ENCODE measurements at places on chromosomes 5 and 9.

DNA sequence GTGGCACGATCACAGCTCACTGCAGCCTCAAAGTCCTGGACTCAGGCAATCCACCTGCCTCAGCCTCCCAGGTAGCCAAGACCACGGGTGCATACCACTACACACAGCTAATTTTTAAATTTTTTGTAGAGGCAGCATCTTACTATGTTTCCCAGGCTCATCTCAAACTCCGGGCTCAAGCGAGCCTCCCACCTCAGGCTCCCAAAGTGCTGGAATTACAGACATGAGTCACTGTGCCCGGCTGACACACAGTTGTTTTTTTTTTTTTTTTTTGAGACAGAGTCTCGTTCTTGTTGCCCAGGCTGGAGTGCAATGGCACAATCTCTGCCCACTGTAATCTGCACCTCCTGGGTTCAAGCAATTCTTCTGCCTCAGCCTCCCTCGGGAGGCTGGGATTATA, 70.1 kb upstream of the CNOT6 start:
- DNase-seq = no peak

GRCh38 chr5:51889703-51890102, 506.5 kb downstream of the ISL1 start:
- DNase-seq = no peak

GRCh38 chr5:60670749-60671148, 29.2 kb downstream of the DEPDC1B start:
- no peak for DNase-seq

DNA sequence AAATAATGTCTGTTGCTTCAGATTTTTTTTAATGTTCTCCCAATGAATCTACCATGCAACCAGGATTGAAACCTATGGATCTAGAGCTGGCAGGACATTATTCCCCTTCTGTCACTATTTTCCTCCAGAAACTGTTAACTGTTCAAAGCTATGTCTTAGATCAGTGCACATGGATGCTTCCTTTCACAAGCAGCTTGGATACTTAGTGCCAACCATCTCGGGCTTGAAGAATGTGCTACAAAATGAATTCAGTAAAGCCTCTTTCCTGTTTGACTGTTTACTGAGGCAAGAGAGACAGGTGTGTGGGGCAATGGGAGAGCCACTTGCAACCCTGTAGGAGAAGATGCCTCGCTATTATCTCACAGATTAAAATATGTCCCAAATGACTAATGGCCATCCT, 774.8 kb downstream of the KCTD16 start:
- no peak for DNase-seq

DNA sequence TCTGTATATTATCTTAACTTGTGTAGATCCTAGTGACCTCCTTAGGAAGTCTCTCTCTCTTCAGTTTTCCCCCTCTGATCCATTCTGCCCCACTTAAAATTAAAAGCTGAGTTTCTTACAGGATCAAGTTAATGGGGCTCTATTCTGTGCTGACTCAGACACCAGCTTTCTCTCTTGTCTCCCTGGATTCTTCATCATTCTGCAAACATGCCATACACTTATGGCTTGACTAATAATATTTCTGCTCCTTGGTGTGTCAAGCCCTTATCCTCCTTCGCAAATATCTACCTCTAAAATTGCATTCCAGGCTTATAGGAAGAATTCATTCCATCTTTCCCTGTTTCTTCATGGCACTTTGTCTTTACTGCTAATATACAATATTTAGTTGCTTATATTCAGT, 18.1 kb downstream of the LRRC70 start:
- DNase-seq = peak; percentile 17

DNA sequence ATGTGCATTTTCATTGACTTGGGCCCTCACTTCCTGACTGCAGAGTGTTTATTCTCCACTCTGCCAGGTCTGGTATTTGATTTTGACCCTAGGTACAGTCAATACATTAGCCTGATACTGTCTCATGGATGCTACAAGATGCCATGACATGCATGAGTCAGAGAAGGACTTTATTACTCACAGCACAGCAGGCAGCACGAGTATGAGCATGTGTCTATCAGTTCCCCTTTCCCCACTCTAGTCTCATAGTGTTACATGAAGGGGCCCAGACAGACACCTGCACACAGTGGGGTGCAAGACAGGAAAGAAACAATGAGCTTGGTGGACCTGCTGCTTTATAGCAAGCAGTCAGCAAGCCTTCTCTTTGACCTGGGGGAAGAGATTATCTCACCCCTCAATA, 19.6 kb downstream of the ITGA2 start:
- no peak for DNase-seq

DNA sequence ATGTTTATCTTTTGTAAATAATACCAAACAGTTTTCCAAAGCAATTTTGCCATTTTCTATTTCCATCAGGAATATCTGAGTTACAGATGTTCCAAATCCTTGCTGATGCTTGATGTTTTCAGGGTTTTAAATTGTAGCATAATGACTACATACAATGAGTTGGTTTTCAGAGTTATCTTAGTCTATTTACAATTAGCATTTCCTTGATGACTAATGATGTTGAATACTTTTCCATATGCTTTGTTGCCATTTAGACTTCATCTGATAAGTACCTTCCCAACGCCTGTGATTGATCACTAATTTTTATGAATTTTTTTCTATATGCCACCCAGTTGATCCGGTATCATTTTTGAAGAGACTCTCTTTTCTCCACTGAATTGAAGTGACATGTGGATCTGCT, 102.3 kb downstream of the SLC25A46 start:
- no peak for DNase-seq

DNA sequence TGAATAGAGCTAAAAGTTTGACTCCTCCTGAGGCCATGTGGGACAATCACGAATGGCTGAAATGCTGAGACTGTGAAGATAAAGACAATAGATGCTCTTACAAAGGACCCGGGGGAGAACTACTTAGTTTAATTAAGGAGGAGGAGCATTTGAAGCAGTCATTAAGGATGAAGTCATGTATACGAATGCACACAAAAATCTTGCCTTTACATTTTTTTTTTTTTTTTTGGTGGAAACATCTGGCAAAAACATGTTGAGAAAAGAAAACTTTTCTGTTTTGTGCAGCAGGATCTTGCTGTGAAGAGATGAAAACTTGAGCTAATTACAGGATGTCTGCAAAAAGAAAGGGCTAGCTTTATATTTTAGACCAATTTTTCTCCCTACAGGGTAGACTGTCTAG, 42.3 kb upstream of the NR3C1 start:
- DNase-seq = no peak

GRCh38 chr9:76414661-76415060, 20.4 kb upstream of the RFK start:
- no peak for DNase-seq

DNA sequence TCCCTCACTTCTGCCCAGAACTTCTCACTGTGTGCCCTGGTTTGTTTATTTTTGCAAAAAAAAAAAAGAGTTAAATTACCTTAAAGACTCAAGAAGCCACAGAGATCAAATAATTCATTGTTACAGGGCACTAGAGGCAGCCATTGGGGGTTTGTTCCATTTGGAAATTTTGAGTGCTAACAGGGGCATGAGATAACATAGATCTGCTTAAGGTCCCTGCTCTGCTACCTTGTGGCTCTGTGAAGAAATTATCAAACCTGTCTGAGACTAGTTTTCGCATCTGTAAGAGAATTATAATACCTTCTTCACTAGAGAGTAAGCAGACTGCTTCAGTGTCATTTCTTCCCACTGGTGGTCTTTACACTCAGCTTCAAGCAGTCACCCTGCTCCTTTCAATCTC, 394 bp downstream of the TLR4 start:
- no peak for DNase-seq

- no peak for DNase-seq
Measured at GRCh38 chr9:97575673-97576200, 57.4 kb downstream of the TSTD2 start.

DNA sequence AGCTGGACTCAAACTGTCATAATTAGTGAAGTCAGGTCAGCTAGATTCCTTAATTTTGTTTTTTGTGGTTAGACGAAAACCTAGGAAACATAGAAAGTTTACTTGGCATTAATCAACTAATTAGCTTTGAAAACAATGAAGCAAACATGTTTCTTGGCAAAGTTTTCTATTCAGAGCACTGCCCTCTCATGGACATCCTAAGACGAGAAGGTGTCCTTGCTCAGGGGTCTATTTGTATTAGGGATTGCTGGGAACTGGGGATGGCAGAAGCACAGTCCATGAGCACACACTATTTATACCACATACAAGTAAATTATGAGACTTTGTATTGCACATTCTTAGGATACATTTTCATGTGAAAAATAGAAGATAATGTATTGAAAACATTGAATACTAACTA, 49.7 kb downstream of the POC5 start:
- no peak for DNase-seq

DNA sequence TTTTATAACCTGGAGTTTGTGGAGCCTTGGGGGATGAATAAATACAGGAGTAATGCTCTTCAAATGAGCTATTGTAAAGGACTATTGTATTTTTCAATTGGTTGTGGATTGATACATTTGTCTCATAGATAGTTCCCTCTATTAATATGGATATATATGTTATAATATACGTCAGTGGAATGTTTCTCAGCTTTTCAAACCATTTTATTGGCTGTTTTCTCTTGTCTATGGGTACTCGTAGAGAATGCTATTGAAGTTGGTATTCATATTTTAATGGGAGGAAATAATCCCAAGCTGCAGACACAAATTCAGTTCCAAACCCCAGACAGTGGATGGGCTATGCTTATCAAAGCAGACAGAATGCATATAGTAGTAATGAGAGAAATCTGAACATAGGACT, 181.8 kb upstream of the DAB2 start:
- no peak for DNase-seq

DNA sequence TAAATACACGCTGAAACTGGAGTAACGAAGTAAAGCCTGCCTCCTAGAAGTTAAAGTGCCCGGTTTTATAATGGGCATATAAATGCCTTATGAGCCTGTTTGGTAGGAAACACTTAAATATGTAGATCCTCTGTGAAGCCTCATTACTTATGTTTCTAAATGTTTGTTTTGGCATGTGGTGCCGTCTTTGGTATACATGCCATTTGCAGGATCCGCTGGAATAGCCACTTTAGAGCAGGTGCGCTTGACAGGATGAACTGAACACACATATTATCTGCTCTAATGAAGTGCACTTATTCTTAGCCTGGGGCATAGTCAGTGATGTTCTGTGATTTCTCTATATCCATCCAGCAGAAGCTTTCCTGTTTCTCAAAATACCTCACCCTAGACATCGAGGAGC, 778.1 kb upstream of the WWC1 start:
- no peak for DNase-seq

- DNase-seq = peak; percentile 69
Measured at GRCh38 chr5:60382716-60383115, 317.2 kb downstream of the DEPDC1B start.

DNA sequence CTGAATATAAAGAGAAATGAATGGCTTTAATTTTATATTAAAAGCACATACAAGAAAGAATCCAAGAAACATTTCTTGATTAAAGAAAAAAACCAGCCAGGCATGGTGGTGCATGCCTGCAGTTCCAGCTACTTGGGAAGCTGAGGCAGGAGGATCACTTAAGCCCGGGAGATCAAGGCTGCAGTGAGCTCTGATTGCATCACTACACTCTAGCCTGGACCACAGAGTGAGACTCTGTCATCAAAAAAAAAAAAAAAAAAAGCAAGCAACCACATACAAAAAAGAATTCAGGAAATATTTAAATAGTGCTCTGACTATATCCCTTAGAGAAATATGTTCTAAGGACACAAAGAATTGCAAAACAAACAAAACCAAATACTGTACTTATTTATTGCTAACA, 2.5 kb upstream of the PLAC8L1 start:
- peak; percentile 72 for DNase-seq

DNA sequence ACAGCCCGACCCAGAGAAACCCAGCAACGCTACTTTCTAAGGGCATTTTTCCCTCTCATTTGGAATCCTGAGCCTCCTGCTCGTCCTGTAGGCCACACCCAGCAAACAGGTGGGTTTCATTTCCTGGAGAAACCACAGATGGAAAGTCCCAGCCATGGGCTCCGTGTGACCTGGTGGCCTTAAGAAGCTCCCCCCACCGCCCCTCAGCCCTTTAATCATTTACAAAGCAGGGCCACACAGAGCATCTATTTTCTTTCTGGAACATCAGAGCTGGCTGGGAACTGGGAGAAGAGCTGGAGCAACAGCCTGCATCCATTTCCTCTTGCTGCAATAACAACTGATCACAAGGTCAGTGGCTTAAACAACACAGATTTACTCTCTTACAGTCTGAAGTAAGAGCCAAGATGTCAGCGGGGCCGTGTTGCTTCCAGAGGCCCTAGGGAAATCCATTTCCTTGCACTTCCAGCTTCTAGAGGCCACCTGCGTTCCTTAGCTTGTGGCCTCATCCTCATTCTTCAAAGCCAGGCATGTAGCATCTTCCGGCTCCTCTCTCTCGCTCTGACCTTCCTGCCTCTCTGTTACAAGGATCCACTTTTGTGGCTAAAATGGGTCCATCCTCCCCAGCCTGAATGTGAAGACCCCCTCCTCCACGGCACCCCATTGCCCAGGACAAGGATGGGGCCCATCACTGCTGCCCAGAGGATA, 40.5 kb downstream of the C9orf50 start:
- DNase-seq = no peak

GRCh38 chr5:39578887-39579497, 154.2 kb upstream of the DAB2 start:
- peak; percentile 70 for DNase-seq

DNA sequence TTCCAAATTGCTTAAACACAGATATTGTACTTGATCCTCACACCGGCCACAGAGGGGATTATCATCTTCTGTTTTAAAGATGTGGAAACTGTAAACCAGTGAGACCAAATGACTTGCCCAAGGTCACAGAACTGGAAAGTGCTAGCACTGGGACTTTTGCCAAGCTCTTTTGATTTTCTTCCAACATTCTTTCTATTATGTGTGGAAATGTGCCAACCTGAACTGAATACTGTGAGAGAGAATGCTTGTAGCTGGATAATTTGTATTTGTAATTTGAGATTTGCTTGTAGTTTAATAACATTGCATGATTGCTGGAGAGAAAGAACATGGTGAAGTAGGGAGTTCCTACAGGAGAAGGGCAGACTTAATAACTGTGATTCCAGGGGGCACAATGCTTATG, 977.9 kb upstream of the NUDT12 start:
- DNase-seq = peak; percentile 91

GRCh38 chr9:82538634-82539033, 524.3 kb downstream of the RASEF start:
- DNase-seq = peak; percentile 11

DNA sequence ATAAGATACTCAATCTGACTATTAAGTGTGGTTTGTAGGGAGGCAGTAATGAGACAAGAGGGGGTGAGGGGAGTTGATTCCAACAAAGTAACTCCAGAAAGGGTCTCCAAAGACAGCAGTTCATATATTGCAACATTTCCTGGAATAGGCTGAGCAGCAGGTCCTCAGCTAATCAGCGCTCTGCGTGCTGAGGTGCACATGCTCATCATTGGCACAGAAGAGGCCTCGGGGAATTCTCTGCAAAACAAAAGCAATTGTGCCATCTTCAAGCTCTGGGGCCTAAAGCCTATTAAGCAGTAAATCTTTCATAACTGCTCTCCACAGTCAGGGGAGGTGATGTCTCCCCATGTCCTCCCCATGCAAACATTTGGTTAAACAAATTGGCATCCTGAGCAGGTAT, 357.3 kb downstream of the SPOCK1 start:
- peak; percentile 13 for DNase-seq
